ENCODE measurements at places on chromosomes 3 and 15.
A peak's percentile ranks its signal among the peaks of the same experiment; 100 is the strongest.

GRCh38 chr3:111902534-111902933 lies 43.5 kb downstream of the PHLDB2 start:
- DNase-seq, result no peak

DNA sequence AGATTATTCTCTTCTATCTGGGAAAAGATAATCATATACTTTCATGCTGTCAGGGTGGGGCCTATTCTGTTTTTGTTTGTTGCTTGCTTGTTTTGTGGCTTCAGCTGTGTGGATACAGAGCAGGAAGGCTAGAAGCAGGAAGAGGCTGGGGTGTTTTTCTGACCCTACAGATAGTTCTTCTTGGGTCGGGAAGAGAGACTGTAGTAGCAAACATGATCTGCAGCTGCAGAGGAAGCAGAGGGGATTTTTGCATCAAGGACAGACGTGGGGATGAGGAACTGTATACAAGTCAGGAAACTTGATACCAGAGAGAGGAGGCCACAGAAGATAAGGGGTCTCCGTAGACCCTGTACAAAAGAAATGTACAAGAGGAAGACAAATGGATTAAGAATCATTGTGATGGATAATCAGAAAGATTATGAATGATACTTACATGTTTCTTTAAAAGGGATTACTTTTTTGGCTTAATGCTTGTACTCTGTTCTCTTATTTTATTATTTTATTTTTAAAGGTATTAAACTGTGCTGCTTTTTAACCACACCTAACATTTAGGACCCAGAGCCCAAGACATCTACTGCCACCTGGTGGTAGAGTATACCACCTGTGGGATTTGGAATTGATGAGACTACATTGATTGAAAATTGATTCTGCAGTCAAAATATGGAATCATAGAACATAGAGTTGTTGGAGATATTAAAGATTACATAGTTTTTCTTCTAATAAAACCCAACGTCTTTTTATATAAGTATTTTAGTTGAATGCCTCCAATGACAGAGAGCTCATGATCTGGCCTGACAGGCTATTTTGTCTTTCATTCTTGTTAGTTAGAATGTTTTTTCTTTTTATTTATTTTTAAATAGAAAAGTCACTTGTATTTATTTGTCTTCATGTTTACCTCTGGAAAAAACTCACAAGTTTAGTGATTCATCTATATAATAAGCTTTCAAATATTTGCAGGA lies 87.3 kb upstream of the ROPN1 start:
- no peak for DNase-seq

GRCh38 chr3:193897288-193897687 lies 238.7 kb upstream of the HES1 start:
- DNase-seq, result no peak

- no peak for DNase-seq
Observed at GRCh38 chr15:90232941-90233386, 777 bp downstream of the CIB1 start.

DNA sequence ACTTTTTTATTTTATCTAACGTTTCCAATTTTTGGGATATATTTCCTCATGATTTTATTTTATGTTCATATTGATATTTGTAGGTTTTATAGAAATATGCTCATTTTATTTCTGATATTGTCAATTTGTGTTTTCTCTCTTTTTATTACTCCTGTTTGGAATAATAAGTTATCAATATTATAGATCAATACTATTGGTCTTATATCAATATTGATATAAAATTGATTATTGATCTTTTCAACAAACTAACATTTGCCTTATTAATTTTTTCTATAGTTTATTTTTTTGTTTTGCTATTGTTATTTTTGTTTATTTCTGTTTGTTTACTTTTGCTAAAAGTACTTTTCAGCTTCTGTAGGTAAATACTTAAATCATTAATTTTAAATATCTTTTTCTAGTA lies 90.8 kb upstream of the CNTN6 start:
- no peak for DNase-seq

DNA sequence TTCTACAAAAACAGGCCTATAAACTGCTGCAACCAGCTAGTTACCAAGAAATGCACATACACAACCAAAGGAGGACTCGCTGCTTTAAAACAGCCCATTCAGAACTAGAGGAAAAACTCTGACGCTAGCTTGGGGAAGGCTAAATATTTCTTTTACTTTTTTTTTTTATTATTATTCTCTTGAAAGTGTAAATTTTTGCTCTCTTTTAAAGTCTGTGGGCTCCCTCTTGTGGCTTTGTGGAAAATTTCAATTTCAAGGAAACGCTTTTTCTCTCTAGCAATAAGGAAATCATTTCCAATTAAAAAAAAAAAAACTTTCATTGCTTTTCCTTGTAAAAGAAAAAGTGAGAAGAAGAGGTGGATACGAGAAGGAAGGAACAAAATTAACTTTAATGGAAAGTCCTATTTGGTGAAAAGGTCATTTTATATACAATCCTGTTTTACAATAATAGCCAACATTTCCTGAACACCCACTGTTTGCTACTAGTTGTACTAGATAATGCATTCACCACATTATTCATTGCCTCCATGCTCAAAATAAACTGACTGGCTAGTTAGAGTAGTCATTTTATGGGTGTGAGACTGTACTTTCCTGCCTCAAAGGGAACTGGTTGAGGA lies 51.2 kb upstream of the SAMMSON start:
- peak; percentile 38 for DNase-seq

DNA sequence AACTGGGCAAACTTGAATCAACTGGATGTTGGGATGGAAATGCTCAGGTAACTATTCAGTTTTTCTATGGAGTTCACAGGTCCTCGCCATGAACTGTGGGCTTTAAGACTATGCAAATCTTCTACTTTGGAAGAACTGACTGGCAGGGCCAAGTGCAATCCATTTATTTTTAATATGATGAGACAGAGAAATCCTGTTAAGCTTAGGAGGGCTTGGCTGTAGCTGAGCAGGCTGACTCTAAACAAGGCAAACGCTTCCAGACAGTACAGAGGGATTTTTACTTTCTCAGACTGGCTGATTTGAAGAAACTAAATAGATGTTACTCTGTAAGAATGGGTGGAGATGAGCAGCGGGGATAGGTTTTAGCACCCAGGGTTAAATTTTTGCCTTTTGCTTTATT lies 194.2 kb upstream of the ICE2 start:
- no peak for DNase-seq

- DNase-seq, result no peak
Observed at GRCh38 chr15:35993196-35993595, 447.2 kb upstream of the DPH6 start.

DNA sequence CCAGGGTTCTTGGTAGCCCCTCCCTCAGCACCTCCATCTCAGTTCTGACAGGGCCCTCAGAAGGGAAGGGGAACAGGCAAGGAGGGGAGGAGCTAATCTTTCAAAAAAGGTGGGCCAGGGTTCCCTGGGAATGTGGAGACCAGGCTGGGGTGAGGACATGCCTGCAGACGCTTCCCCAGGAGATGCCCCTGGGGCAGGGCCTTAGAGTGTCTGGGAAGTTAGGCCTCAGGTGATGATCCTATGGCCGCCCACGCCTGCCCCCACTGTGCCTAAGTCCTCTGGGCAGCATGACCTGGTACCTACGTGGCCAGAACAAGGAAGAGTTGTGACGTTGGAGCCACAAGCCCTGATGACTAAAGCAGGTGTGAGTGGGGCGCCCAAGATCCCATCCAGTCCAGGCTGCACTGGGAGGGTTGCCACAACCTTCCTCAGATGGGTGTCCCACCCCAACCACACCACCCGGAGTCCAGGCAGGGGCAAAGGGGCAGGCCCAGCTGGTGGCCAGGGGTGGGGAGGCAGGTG lies 3.9 kb upstream of the SEMA3B start:
- no peak for DNase-seq

- DNase-seq, result no peak
Observed at GRCh38 chr3:77873598-77873997, 833.7 kb downstream of the ROBO2 start.

DNA sequence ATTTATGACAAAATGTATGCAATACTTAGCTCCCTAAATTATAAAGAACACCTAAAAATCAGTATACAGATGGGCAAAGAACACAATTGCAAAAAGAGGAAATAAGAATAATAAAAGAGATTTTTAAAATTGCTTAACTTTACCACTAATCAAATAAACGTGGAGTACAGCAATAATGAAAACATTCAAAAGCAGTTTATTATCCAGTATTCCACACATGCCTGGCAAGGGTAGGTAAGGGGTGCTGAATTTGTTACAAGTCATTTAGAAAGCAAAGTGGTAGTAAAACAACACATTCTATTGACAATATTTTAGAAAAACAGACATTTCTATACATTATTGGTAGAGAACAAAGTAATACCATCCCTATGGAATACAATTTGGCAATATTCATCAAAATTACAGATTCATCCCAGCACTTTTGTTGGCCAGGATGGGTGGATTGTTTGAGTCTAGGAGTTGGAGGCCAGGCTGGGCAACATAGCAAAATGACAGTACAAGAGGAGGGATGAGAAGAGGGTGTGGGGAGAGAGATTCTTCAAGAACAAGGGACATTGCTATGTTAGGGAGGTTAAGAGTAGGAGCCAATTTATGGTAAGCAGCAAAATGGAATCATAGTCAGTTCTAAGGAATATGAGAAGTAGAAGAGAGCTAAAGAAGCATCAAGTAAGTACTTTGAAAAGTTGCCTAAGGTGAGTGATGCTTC lies 3.7 kb upstream of the ACKR4 start:
- no peak for DNase-seq

- no peak for DNase-seq
Observed at GRCh38 chr3:148992027-148992634, 791 bp downstream of the GYG1 start.

GRCh38 chr3:54134713-54135112 lies 12.4 kb downstream of the CACNA2D3 start:
- no peak for DNase-seq

DNA sequence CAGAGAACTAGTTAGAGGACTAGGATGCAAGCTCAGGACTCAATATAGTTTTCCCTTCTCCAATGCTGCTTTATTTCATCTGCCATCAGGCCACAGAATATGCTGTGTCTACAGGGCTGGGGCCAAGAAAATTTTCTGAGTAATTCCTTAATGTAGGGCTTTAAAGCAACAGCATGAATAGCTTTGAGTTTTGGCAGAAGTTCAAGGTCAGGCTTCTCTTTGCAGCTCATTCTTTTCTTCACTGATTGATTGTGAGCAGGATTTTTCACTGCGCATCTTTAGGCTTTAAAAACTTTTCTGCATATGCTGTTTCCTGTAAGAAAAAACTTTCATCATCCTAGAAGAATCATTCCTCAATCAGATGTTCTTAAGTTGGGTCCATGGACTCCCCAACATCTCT lies 4.6 kb downstream of the TMEM108 start:
- no peak for DNase-seq

DNA sequence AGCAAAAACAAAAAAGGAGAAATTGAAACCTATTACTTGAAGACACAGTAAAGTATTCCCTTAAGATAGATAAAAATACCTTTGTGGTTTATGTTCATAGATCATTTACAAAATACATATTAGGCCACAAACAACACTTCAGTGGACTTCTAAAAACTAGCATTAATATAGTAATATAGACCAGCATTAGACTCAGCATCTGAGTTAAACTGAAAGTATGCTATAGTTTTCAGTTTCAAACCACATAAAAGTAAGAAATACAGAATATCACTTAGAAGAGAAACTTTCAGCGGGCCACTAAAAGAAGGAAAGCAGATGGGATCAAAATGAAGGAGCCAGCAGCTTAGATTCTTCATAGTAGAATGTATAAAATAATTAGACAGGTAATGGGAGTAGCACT lies 86.6 kb downstream of the MSL2 start:
- no peak for DNase-seq

- no peak for DNase-seq
Observed at GRCh38 chr3:8768364-8769087, 887 bp downstream of the OXTR start.

- no peak for DNase-seq
Observed at GRCh38 chr3:32002561-32003368, 21.2 kb downstream of the ZNF860 start.

DNA sequence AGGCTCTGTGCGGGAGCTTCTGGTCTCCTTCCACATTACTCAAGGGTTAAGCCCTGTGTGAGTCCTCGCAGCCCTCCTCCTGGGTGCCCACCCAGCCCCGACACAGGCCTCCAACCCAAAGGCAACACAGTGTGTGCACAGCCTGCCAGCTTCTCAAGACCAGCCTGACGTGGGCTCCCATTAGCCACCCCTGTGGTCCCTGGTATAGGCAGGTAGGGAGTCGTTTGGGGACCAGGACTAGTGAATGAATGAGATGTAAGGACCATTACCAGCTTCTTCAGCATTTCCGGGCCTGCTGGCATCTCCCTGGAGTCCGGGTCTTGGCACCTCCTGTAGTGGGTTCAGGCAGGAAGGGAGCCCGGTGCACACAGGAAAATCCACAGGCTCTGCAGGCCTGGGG lies 20.2 kb upstream of the PLXNA1 start:
- no peak for DNase-seq

GRCh38 chr3:37346227-37347005 lies 172.0 kb upstream of the LRRFIP2 start:
- DNase-seq, result no peak

DNA sequence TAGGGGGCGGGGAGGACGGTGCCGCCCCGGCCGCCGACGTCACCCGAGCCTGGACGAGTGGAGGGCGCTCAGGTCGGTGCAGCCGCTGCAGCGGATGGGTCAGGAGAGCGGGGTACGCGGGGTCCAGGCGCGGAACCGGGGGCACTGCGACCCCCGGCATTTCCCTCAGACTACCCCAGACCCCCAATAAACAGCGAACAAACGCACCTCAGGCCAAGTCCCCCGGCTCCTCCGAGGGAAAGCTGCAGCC lies 78.9 kb downstream of the IQSEC1 start:
- no peak for DNase-seq

DNA sequence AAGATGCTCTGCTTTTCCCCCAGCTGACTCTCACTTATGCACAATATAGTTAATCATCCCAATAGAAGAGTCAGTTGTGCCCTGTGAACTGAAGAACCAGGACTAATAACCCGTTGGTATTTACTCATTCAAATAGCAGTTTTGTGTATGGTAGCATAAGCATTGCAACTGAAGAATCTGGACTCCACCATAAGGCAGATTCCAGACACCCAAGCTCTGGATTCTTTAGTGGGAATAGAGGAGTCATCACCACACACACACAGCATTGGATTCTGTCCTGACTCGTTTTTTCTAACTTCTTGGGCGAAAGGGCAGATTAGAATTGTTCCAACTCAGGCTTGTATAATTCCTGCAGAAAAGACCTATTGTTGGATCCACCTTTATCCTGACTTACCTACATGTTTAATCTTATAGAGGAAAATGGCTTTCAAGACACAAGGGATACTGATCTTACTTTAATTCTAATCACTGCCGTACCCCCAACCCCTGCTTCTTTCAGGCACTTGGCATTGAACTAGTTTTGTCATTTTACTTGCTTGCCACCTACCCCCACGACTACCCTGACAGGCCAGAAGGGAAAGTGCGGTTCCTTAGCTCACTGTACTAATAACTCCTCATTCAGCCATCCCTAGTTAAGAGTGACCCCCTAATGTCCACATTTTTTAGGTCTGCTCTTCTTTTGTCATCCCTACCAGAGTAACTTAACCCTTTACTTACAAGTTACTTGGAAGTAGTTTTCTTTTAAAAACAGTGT lies 42.3 kb downstream of the NKIRAS1 start:
- DNase-seq, result peak; percentile 54

DNA sequence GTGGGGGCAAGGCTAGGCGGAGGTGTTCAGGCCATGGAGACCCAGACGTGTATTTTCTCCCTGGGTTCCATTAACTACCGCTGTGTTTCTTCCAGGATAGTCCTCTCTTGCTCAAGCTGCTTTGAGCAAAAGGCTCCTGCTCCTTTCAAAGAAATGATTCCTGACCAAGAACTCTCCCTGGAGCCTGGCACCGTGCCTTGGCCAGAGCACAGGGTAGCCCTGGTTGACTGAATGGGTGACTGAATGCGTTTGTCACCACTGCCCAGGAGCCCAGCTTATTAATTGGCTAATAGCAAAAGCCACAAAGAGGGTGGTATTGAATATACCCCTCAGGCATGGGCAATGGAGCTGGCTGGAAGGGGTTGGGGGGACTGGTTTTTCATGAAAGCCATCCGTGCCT lies 13.9 kb downstream of the RASGRF1 start:
- DNase-seq, result no peak

All from AG04450 (cell line).